ENCODE measurements at places on chromosomes 5 and 9.

DNA sequence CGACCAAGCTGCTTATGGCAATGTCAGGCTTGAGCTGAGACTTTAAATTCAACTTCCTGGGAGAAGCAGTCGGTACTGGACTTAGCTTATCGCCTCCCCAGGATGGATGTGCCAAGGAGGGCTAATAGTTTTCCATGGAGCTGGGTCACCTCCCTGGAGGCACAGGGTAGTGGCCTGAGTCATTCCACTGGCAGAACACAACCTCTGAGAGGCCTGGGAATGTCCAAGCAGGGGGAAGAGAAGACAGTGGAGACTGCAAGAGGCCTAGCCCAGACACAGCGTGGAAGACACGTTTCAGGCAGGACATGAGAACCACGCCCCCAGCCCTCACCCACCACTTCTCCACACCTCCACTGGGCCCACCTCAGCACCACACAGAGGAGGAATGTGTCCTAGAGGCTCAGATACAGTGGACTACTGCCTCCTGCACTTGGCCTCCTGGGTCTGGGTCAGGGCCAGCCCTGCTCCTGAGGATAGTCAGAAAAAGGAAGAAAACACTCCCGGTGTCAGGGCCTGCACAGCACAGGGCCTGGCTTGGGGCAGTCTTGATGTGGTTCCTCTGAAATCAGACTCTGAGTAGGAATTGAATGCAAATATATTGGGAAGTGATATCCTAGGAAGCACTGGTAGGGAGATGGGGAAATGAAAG is 171.8 kb downstream of the FSTL4 start:
- DNase-seq = no peak

DNA sequence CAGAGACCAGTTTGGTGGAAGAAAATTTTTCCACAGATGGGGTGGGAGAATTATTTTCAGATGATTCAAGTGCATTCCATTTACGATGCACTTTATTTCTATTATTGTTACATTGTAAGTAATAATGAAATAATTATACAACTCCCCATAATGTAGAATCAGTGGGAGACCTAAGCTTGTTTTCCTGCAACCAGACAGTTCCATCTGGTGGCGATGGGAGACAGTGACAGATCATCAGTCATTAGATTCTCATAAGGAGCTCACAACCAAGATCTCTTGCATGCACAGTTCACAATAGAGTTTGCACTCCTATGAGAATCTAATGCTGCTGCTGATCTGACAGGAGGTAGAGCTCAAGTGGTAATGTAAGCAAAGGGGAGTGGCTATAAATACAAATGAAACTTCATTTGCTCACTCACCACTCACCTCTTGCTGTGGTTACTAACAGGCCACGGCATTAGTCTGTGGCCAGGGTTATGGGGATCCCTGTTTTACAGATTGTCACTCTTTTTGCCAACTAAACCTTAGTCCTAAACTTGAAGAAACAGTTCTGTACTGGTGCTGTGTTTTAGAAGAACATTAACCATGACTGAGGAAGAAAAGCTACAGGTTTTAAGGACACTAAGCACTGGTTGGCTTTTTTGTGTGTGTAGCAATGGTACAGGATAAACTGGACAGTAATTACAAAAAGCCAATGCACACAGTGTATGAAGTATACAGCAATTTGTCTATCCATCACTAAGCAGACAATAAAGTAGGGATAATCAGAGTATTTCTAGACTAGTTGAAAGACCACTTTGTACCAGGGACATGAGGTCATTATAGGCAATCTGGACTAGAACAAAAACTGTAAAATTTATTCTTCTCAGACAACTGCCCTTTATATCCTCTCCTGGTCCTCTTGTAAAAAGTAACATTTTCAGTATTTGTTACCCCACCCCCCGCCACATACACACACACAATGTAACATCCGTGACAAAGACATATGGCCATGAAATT is 9.9 kb downstream of the TMEM232 start:
- DNase-seq = no peak

DNA sequence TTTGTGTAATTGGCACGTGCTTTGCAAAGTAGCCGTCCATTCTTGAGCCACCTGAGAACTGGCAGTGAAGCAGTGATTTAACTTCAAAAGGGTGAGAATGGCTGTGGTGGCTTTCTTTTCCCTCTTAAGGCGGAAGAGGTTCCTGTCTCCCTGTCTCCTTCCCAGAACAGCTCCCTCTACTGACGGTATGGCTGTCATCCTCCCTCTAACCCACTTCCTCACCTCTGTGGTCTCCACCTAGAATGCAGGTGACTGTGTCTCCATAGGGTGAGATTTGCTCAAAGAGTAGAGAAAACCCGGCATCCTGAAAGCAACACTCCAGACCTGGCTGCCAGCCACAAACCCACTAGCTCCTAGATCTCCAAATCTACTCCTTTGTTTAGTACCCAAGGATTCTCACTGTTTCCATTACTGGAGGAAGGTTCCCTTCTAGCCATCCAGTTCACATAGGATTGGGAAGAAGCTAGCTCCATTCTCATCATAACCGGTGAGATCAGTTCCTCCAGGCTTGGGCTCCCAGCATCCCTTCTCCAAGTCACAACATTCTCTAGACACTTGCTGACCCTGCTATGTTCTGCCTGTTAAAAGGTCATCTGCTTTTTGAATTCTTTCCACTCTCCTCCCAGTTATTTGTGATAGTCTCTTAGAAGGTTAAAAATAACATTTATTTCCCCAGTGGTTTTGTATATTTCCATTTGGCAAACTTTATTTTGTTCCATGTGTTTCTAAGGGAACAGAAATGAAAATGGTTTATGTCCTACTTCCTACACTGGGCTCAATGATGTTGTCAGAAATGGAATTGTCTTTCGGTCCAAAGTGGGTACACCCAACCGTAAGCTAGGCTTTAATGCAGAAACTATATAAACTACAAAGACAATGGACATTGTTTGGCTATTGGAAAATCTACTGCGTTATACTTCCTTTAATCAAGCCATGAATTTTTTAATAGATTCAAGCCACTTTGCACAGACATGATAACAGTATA is 269.4 kb downstream of the CWC27 start:
- DNase-seq = no peak

DNA sequence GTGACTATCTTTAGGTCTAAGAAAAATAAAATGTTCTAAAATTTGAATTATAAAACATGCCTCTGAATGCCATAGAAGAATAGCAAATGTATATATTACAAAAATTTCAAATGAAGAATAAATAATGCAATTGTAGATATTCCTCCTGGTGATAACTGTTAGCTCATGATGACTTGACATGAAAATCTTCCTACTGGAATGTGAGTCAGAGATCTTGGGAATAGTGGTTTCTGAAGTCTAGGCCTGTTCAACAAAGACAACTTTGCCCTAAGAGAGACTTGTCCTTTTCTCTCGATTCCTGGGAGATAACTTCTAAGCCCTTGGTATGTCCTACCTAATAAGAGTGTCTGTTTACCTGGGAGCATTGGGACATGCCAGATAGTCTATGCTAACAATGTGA is 746.3 kb upstream of the RIOK2 start:
- no peak for DNase-seq

DNA sequence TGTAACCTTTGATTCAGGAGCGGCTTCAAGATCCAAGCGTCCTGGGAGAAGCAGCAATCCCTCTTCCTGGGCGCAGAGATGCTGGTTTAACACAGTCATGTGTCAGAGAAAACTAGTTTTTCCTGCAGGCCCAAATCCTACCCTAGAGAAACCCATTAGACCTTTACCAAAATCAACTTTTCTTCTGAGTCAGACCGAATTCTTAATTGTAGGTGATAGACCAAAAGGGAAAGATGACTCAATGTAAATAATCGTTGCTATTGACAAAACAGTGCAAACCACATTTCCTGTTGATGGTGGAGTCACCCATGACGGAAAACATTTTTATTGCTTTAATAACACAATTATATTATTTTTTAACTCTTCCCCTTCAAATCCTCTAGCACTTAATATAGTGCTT is 40.1 kb downstream of the SLC1A1 start:
- no peak for DNase-seq
